ENCODE measurements at places on chromosomes 12 and 14. TPM values are rescaled to one million over a fixed set of nuclear protein-coding genes. Genes with fewer than 3 reads are reported as not detected.
A peak's percentile ranks its signal among the peaks of the same experiment; 100 is the strongest.

GRCh38 chr14:103066399-103066798, 9.1 kb upstream of the CDC42BPB start:
- DNase-seq: no peak

DNA sequence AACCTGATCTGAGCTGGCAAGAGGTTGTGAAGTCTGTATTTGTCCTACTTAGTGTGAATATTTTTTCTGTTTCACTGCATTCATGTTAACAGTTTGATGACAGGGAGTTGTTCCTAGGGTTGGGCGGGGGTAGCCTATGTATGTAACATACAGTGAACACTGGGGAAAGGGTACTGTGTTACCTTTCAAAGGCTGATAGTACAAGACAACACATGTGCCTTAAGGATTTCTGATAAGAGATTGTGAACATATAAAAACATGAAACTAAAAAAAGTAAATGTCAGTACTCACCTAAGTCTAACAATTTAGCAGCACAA, 30.5 kb upstream of the GRIP1 start:
- DNase-seq: no peak

DNA sequence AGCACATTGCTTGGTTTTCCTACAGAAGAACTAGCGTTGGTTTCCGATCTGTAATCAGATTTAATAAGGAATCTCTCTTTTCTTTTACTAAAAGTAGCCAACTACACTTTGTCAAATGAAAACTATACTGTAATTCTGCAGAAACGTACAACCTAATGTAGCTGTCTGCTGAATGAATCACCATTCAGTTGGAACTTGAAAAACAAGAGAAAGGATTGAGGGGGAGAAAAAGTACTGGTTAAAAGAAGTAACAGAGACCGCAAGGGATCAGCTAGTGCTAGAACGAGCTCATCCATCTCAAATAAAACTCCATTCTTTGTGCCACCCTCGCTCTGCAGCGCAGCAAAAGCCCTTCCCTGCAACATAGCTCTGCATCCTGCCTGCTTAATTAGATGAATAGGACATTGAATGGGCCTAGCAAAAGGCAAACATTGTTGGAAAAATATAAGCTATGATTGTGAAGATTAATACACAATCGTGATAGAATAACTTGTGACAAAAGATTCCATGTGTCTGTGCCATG, 2.6 kb downstream of the GARIN2 start:
- no peak for DNase-seq

DNA sequence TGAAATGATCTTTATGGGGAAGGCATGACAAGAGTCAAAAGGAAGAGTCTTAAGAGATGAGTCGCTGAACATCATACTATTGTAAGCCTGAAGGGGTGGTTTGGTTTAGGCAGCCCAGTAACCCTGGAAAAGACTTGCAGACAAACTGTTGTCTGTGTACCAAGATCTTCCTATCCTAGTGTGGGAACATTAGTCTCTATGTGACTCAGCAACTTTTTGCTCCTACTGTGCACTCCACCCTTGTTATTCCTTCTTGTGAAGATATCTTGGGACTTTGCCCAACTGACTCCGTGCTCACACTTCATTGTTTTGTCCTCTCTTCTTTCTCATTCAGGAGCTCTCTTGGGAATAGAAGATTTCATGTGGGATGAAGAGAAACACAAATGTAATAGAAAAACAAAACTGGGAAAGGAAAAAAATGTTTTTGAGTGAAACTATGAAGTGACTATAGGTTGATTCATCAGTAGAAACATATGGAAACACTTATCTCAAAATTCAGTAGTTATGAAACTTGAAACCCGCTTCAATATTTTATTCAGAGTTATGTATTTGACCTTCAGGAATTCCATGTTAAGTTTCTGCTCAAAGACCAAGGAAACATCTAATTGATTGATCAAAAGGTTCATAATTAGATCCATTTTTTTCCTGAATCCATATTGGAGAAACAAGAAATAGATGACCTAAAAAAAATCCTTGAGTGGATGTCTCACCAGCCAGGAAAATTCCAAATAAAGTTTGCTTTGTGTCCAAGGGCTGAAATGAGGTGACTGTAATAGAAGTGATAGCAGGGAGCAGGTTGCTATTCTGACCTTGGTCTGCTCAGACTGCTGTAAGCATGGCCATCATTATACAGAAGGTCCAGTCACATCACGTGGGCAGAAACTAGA, 67.2 kb downstream of the BTG1 start:
- peak; percentile 68 for DNase-seq

DNA sequence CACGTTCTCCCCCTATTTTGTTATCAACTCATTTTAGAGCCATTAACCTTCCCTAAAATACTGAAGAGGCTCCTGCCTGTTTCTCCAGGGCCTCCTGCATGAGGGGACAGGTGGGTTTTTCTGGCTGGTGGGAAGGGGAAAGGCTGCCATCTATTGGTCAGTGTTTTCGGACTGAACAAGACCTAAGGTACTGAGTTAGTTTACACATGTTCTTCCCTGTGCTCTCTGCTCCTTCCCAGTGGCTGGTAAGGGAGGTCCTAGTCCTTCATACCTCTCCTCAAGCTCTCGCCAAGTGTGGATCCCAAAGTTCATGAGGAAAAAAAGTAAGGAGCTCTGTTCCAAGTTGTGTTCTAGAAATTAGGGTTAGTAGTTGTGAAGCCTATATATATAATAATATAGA, 357.5 kb downstream of the FSCB start:
- DNase-seq: peak; percentile 72

- DNase-seq: no peak
These were observed 588.3 kb downstream of the SLC16A7 start for GRCh38 chr12:60184096-60184495.

GRCh38 chr14:22531451-22532344, 57.3 kb downstream of the DAD1 start:
- no peak for DNase-seq

GRCh38 chr14:64604881-64605280, 55.1 kb downstream of the PPP1R36 start:
- DNase-seq: no peak

GRCh38 chr12:93706824-93707223, 29.6 kb downstream of the CRADD start:
- no peak for DNase-seq

GRCh38 chr12:104248444-104248843, 32.9 kb downstream of the TXNRD1 start:
- DNase-seq: no peak

GRCh38 chr12:47868041-47868440, 36.8 kb downstream of the VDR start:
- DNase-seq: no peak

GRCh38 chr14:81400852-81401251, 728 bp upstream of the STON2 start:
- peak; percentile 72 for DNase-seq

DNA sequence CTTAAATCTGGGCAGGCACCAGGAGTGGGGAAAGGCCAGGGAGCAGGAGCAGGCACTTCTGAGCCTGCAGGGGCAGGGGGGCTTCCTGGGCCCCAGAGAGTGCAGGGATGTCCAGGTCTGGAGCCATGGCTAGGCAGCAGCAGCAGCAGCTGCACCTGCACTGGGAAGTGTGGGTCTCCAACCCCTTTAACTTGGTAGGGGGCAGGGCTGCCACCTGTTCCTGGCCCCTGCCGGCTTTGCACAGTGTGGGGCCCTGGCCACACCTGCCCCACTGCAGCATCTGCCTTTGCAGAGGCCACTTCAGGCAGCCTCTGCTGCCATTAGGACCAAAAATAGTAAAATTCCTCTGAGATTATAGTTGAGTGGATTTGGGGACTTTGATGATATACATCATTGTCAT, 138.5 kb downstream of the SLC16A7 start:
- DNase-seq: no peak

DNA sequence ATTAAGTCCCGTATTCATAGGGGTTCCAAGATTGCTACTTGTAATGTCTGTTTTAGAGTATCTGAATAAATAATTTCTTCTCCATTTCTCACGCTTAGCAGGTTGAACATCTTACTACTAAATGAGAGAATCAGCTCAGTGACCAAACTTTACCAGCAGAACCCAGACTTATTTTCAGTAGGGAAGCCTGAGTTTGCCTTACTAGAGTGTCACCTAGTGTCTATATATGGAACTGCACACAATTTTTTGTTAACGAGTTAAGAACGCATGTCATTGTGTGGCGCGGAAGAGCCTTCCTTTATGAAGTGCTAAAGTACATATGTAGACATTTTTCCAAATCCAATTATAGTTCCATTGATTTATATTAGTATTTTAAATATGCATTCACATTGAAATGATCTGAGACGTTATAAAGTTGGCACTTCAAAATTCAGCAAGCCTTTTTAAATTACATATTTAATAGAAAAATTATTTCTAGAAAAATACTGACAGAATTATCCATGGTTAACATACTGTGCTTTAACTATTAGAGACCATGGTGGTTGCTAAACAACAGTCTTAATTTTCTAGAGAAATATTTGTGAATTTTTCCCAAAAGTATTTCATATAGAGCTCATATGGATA, 88.3 kb downstream of the RPS29 start:
- DNase-seq: peak; percentile 86

GRCh38 chr14:94170136-94170535, 4.0 kb upstream of the PPP4R4 start:
- no peak for DNase-seq

GRCh38 chr12:89305373-89305772, 46.9 kb downstream of the DUSP6 start:
- DNase-seq: no peak

- no peak for DNase-seq
These were observed 132.4 kb upstream of the CNTN1 start for GRCh38 chr12:40559865-40560264.

DNA sequence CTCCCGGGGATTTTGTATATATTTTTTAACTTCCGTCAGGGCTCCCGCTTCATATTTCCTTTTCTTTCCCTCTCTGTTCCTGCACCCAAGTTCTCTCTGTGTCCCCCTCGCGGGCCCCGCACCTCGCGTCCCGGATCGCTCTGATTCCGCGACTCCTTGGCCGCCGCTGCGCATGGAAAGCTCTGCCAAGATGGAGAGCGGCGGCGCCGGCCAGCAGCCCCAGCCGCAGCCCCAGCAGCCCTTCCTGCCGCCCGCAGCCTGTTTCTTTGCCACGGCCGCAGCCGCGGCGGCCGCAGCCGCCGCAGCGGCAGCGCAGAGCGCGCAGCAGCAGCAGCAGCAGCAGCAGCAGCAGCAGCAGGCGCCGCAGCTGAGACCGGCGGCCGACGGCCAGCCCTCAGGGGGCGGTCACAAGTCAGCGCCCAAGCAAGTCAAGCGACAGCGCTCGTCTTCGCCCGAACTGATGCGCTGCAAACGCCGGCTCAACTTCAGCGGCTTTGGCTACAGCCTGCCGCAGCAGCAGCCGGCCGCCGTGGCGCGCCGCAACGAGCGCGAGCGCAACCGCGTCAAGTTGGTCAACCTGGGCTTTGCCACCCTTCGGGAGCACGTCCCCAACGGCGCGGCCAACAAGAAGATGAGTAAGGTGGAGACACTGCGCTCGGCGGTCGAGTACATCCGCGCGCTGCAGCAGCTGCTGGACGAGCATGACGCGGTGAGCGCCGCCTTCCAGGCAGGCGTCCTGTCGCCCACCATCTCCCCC, 777 bp downstream of the ASCL1 start:
- no peak for DNase-seq

- no peak for DNase-seq
These were observed 12.8 kb downstream of the EPYC start for GRCh38 chr12:90991952-90992465.

DNA sequence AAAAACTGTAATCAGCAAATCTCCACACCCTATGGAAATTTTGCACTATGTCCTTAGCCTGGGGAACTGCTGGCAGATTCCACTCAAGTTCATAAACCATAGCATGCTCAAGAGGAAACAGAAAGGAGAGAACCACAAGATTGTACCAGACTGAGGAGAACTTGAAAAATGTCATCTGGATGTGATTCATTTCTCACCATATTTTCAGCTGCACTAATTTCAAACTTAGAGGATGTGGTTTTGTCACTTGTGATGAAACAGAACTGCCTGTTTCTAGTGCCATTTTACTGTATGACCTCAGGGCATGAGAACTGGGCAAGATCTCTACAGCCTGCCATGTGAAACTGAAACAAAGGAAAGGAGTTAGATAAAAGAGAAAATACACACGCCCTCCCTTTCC, 1493.1 kb upstream of the FLRT2 start:
- DNase-seq: no peak

DNA sequence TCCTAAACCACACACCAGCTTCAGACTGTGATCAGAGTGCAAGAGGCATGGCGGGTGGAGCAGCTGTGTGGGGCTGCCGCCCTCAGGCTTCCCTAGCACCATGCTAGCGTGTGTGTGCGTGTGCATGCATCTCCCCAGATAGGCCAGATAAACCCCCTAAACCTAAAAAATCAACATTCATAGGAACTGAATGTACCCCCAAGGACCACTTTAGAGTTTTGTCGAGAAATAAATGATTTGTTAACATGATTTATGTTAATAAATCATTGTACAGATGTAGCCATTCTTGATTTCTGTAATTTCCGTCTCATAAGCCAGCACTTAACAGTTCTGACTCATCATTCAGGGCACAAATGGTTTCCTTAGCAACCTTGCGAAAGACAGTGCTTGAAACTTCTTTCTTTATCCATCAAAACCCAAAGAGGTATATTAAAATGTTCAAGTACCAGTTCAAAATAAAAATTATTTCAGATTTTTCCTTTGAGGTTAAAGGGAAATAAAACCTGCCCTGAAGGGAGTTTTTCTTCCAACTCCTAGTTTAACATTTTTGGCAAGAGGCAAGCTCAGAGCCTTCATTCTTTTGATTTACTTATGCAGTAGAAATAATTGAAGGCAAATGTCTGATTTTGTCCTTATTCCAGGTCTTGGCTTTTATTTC, 206.2 kb upstream of the RGS6 start:
- DNase-seq: peak; percentile 73

- peak; percentile 71 for DNase-seq
These were observed 536 bp upstream of the WNT1 start for GRCh38 chr12:48977290-48978281.

DNA sequence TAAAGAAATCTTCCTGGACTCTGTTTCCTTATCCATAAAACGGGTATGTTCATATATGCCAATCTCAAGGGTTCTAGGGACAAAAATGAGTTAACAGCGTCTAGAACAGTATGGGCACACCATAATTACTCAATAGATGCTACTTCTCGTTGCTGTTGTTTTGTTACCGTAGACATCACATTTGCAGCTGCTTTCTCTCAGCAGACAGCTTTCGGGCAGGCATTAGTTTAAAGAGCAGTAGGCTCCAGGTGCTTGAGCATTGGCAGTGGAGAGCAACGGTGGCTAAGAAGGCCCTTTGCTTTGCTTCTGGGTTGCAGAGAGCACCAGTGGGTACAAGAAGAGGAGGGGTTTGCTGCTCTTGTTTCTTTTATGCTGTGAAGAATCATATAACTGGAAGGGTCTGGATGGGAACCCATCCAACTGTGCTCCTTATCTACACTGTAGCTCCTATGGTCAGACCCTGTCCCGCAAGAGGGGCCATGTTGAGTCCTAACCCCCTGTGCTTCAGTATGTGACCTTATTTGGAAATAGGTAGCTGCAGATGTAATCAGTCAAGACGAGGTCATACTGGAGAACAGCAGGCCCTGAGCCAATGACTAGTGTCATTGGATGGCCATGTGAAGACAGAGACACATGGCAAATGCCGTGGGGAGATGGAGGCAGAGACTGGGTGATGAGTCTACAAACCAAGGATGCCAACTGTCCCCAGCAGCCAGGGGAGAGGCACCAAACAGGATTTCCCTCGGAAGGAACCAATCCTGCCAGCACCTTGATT, 120.0 kb downstream of the RBM19 start:
- no peak for DNase-seq

The KLRG1 gene
- 1.9 TPM for total RNA-seq

The NPAS3 gene
- 15.6 TPM for total RNA-seq

The DYNLL1 gene
- 546 TPM for total RNA-seq

The RAB15 gene
- 26.9 TPM for total RNA-seq

The CABP1 gene
- total RNA-seq: 1.6 TPM

The RHEBL1 gene
- 1.6 TPM for total RNA-seq

The SPX gene
- total RNA-seq: 0.28 TPM

The LAG3 gene
- 4.1 TPM for total RNA-seq

The TC2N gene
- 0.59 TPM for total RNA-seq

Measured in A673 (cell line).